ENCODE measurements at places on chromosomes 2 and 18.

DNA sequence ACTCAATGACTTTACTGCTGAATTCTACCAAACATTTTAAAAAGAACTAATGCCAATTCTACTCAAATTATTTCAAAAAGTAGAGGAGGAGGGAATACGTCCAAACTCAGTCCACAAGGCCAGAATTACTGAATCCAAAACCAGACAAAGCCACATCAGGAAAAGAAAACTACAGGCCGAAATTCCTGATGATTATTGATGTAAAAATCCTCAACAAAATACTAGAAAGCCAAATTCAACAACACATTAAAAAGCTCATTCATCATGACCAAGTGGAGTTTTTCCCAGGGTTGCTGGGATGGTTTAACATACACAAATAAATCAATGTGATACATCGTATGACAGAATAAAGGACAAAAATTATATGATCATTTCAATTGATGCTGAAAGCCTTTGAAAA is 103.9 kb upstream of the UBE2E3 start:
- no peak for DNase-seq

GRCh38 chr2:94996305-94997100 is 29.0 kb upstream of the MAL start:
- DNase-seq = no peak

- DNase-seq = no peak
These were observed 6.3 kb downstream of the THOC1 start for GRCh38 chr18:261398-262073.

DNA sequence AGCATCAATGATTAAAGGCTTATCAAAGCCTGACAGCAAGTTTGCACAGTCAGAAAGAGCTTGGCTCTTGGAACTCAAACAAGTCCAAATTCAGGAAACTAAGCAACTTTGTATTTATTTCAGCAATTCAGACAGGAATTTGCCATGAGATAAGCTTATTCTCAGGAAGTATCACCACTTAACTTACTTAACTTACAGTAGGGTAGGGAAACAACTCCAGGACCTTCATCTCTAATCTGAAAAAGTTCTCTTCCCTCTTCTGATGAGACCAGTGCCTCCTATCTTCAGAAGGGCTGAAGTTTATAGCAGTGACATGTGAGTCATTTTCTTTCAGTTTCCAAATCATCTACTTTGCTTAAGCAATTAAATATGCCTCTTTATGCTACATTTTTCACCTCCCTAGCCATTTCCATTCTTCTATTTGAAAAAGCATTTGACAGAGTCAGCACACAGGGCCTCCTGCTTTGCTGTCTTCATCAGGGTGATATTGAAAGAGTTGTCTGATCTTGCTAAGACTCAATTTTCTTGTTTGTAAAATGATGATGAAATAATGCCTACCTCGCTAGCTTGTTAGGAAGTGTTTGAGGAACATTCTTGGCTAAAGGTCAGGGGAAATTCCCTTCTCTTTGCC is 389.5 kb downstream of the RND3 start:
- no peak for DNase-seq

GRCh38 chr2:64914735-64915509 is 74.3 kb upstream of the SLC1A4 start:
- no peak for DNase-seq

- DNase-seq = no peak
These were observed 111.4 kb downstream of the THADA start for GRCh38 chr2:43484323-43484930.

- DNase-seq = no peak
These were observed 59.0 kb upstream of the ZNF396 start for GRCh38 chr18:35436076-35436649.

GRCh38 chr2:201402651-201403562 is 45.8 kb upstream of the FLACC1 start:
- no peak for DNase-seq

- no peak for DNase-seq
These were observed 146.5 kb downstream of the SH3BP4 start for GRCh38 chr2:235098269-235098668.

DNA sequence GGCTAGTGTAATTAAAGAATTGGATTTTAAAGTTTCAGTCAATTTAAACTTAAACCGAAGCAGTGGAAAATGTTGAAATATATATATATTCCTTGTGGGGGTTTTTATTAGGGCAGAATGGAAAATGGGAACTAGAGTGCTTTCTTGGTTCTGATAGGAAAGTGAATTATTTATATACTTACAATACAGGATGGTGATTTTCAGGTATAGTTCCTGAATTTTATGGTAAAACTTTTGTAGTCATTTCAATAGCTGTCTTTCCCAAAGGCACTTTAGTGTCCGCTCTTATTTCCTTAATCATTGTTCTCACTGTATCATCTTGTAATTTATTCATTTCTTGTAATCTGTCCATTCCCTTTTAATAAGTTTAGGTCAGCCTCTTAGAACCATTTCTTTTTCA is 1.9 kb downstream of the RPL37A start:
- DNase-seq = no peak

DNA sequence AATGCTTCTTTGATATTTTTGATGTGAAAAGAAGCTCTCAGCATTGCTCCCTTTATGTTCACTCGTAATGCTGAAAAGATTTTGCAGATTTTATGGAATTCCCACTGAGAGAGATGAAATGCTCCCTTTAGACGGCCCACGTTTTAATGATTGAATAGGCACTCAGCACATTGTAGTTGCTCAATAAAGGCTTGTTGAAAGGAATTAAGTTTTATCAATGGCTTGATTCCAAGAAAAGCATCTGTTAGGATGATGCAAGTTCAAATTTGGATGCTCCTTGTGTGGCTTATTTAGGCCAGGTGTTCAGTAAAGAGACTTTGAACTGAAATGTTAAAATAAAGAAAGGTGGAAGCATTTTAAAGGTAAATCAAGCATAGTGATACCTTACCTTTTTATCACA is 725.1 kb downstream of the EPHA4 start:
- no peak for DNase-seq

DNA sequence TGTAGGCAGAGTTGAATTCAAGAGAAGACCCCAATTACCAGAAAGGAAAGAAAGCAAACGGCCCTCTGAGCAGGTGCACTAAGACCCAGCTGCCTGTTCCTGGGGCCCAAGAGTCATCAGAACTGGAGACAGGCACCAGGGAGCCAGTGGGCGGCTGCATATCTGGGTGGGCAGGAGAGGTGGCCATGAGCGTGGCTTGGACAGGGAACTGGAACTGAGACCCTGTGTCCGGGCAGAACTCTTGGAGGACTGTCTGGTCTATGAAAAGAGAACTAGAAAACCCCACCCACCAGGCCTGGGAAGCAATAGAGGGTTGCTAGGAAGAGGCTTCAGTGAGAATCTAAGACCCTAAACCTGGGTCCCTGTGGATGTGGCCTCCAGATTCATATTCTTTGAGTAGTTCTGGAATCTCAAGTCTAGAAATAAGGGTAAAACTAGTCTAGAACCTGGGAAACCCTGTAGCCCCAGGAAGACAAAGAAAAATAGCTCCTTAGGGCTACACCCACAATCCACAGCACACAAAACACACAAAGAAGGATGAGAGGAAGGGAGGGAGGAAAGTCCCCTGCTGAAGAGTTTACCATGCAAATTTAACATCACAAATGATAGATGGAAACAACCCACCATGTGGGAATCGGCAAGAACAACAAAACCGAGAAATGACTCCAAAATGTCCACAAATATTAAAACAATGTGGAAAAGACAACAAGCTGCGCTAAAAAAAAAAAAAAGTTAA is 147.0 kb downstream of the HDAC4 start:
- DNase-seq = no peak

GRCh38 chr2:120669121-120669952 is 66.3 kb upstream of the GLI2 start:
- no peak for DNase-seq

GRCh38 chr18:59700535-59700967 is 3.3 kb upstream of the CCBE1 start:
- no peak for DNase-seq

DNA sequence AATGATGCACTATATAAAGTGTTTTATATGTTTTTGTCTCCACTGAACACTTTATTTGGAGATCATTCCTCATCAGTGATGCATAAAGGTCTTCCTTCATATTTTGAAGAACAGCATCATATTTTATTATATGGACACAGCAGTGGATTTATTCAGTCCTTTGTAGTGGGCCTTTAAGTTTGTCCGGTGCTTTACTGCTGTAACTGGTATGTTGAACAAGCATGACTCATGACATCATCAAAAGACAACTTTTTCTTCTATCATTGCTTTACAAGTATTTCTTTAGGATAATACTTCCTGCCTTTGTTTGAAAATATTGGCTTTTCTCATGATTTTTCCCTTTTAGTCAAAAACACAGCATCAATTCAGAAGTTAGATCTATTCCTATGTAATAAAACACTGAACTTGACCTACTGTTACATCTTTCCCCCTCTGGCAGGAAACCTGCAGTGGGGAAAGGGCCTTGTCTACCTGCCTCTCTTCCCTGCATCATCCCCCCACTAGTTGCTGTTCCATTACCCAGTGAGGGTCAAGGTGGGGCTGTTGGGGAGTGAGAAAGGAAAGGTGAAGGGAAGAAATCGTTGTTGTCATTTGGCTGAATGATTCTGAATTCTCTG is 241.2 kb downstream of the CYP26B1 start:
- no peak for DNase-seq

DNA sequence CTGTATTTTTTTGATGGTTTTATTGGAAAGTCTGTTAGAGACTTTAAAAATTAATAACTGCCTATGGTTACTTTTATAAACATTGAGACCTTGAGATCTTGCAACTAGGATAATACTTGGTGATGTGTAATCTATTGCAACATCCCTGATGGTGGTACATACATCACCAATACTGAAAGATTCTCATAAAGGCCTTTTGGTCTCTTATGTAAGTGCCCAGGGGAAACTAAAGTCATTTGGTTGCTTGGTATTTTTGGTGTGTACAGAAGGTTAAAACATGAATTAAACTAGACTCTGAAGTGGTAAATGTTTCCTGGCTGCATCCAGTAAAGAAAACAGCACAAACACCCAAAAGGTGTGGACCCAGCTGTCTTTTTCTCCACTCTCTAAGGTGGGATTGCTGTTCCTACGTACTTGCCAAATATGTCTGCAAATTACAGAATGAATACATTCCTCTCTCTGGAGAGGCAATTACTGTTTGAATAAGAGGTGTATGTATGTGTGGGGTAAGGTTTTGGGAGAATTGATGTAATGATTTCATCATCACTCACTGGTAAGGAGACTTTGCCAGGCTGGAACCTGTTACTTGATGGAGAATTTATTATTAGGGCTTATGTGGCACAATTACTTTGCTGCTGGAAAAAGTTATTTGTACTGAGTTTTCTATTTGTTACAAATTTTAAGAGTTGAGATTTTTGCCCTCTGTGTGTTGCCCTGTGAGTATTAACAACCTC is 3.6 kb downstream of the B3GNT2 start:
- DNase-seq = no peak

DNA sequence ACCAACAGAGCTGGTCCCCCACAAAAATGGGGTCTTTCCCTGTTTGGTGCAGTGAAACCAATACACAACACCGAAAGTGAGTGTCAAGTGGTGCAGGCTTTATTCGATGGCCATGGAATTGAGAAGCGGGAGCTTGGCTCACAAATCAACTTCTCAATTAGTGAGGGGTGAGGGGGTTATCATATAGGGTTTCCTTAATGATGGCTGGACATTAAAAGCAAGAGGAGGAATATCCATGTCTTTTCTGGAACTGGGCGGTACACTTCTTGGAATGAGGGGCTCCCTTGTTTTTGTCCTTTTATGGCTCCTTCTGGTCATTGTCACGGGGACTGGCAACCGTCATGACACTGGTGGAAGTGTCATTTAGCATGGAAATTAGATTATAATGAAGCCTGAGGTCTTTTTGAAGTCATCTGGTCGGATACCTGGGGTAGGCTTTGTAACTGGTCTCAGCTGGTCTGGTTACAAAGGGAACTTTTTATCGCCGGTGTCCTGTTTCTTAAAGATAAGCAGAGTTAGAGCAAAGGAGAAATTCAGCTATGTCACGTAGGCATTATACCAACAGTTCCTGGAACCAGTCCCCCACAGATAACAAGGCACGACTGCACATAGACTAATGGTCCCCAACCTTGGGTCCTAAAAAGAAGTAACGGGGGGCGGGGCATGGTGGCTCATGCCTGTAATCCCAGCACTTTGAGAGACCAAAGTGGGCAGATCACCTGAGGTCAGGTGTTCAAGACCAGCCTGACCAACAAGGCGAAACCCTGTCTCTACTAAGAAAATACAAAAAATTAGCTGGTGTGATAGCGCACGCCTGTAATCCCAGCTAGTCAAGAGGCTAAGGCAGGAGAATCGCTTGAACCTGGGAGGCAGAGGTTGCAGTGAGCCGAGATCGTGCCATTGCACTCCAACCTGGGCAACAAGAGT is 93.5 kb upstream of the NDUFV2 start:
- no peak for DNase-seq

- DNase-seq = no peak
These were observed 365.5 kb downstream of the FIGN start for GRCh38 chr2:163370169-163370886.

DNA sequence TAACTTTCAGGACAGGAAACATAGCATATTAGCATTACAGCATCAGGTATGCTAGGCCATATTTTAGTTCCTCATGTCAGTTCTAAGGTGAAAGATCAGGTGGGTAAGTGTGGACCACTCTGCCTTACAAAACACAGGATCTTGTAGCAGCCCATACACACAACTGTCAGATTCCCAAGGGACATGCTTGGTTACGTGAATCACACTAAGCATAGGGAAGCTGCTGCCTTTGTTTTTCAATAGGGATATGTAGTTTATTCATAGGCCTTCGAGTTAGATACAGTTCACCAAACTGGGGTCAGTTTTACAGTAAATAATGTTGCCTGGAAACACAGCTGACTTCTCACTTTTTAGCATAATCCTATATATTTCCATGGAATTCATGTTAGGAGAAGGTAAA is 116.1 kb upstream of the OTX1 start:
- DNase-seq = no peak

DNA sequence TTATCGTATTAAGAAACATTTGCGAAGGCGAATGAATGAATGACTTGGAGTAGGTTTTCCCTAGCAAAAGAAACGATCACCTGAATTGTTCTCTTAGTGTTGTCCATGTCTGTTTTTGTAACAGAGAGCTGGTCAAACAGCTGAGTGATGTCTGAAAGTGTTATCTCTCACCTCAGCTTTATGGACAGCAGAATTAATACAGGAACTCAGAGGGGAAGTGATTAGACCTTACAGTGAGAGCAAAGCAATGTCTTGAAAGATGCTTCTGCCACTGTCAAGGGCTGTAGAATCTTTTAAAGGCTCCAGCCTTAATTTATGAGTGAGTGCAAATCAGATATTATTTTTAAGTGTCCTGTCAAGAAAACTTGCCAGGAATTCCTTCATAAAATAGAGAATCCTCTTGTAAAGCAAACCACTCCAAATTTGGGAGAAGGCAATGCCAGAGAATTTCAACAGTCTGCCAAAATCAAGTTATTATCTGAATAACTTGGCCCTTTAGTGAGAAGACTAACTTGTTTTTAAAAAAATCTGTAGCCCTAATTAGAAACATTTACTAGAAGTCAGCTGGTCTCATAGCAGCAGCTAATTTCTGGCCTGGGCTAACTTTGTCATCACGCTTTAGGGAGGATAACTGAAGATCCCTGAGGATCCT is 60.7 kb downstream of the CDC42EP3 start:
- DNase-seq = no peak

- DNase-seq = no peak
These were observed 294.2 kb upstream of the HNMT start for GRCh38 chr2:137670111-137670510.

All from activated naive CD4-positive, alpha-beta T cell treated with anti-CD3 and anti-CD28 coated beads, Interleukin-2, amount 50 U/mL, for 72 hours (primary cell).